ENCODE measurements at places on chromosomes 11 and 22. TPM values are rescaled to one million over a fixed set of nuclear protein-coding genes. Genes with fewer than 3 reads are reported as not detected.

DNA sequence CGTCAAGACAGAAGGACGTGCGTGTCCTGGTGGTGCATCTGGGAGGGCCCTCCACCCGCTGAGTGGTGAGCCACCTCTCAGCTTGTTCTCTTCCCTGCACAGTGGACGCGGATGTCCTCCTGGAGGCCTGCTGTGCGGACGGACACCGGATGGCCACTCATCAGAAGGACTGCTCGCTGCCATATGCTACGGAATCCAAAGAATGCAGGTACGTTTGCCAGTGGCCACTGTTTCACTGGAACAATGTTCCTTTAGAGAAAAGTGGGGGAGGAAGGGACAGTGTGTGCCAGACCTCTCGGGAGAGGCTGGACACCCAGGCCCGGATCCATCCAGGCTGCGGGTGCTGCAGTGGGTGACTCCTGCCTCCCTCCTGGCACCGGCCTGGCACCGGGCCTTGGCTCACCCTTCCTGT is 15.9 kb downstream of the FBLN1 start:
- DNase-seq = no peak

DNA sequence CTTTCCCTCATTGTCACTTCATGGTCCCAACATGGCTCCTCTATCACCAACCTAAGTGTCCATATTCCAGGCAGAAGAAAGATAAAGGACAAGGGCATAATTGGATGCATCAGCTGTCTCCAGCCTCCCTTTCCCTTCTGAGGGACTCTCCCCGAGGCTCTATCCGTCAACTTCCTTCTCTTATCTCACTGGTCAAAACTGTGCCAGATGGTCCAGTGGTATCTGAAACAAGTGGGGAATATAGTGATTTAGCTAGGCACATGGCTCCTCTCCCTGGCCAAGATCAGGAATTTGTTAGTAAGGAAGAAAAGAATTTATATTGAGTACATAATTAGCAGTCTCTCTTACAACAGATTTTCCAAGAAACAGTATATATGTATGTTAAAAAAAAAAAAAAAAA is 12.6 kb upstream of the SPON1 start:
- DNase-seq = no peak

GRCh38 chr11:95248666-95249467 is 17.9 kb upstream of the SESN3 start:
- peak; percentile 70 for DNase-seq

GRCh38 chr11:80168796-80169195 is 728.0 kb upstream of the TENM4 start:
- no peak for DNase-seq

- DNase-seq = no peak
Observed at GRCh38 chr22:41271787-41272186, 14.2 kb downstream of the RANGAP1 start.

- DNase-seq = no peak
Observed at GRCh38 chr11:107679255-107680024, 32.4 kb downstream of the SLN start.

Gene SMPD1
- total RNA-seq = 0.70 TPM

Gene ADAMTS8
- total RNA-seq = 16.2 TPM

DNA sequence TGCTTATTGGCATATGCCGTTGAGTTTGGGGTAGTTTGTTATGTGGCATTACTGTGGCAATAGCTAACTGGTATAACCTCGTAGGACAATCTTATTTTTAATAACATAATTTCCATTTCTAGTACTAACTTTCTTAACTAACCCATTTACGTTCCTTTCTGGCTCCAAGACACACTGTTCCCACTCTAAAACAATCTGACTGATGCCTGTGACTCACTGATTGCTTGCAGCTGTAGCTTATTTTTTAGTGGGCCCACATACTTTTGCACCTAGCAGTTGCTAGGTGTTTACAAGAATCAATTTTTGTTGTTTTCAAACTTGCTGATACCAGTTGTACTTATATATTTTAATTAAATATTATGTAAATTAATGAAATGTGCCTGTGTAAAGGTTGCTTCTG is 52.2 kb downstream of the FAT3 start:
- no peak for DNase-seq

- DNase-seq = no peak
Observed at GRCh38 chr22:46088541-46089311, 61.6 kb upstream of the PPARA start.

Gene MFRP
- 0.03 TPM for total RNA-seq

DNA sequence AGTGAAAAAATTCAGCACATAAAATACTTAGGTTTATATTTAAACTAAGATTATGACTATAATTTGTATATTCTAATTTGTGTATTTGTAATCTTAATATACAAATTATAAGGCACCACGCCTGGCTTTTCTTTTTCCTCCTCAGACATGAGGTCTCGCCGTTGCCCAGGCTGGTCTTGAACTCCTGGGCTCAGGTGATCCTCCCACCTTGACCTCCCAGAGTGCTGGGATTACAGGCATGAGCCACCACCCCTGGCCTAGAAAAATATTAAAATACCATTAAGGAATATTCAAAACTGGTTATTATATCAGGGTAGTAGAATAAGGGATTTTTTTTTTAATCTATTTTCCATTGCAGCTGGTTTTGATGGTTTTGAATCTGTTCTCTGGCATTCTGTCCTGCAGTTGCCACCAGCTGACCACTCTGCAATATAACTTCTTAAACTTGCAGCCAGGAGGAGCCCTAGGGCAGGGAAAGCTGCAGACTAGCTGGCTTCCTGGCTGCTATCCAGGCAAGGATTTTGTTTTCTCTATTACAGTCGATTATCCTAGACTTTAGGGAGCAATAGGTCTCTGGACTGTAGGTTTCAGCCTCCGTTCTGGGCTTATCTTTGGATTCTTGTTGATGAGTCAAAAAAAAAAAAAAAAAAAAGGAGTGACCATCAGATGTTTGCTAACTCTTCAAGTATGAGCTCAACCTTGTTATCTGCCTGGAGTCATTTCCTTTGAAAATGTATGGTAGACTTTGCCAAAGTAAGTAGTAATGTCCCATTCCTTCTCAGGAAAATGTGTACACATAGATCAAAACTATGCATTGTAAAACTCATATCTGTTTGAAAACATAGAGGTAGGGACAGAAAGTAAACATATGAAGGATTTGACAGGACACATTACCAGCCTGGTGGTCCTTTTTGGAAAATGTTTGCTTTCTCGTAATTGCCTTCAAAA is 13.2 kb downstream of the POLA2 start:
- DNase-seq = peak; percentile 83

DNA sequence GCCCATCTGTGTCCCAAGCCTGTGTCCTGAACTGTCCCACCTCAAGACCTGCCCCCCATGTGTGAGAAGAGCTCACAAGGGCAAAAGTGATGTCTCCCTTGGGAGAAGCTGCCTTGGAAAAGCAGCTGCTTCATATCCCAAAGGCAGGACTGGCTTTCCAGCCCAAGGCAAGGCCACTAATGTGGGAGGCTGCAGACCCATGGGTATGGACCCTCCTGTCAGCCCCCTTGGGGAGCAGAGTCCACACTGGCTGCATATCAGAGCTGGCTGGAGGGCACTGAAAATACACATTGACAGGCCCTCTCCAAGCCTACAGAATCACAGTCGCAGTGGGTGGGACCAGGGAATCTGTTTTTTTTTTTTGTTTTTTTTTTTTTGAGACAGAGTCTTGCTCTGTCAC is 2.7 kb downstream of the PELI3 start:
- DNase-seq = no peak

Gene UPK3A
- total RNA-seq = 0.89 TPM

Gene TMEM191B
- total RNA-seq = 26.3 TPM

Gene C11orf21
- not detected for total RNA-seq

- DNase-seq = no peak
Observed at GRCh38 chr22:16912281-16912680, 87.1 kb upstream of the XKR3 start.

GRCh38 chr11:334264-334994 is 13.8 kb upstream of the IFITM3 start:
- DNase-seq = peak; percentile 87

Gene ST14
- 32.7 TPM for total RNA-seq

GRCh38 chr22:44625421-44625760 is 76.6 kb upstream of the PRR5 start:
- DNase-seq = no peak

DNA sequence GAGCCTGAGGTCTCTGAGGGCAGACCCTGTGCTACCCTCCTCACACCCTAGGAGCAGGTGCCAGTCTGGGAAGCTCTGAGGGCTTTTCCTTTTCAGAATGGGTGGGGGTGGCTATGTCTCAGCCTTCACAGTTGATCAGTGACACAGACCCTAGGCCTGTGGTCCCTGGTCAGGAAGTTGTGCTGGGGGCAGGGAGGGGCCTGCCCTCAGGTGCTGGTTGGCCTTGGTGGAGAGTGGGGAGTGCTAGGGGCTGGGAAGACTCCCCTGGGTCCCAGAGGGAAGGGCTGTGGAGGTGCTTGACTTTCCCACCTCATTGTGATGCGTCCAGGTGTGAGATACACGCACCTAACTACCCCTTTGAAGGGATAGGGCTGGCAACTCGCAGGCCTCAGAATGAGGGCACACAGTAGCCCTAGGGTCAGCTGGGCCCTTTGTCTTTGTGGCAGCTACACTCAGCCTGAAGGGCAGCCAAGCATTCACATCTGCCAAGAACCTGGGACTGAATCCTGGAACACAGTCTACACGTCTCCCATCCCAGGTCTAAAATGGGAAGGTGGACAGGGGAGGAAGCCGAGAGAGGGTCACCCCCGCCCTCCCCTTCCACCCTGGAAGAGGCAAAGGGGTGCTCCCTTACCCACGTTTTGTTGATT is 31.2 kb upstream of the ATXN10 start:
- DNase-seq = no peak

Gene KRTAP5-7
- total RNA-seq = not detected

GRCh38 chr11:76124905-76125770 is 81.2 kb downstream of the WNT11 start:
- no peak for DNase-seq

DNA sequence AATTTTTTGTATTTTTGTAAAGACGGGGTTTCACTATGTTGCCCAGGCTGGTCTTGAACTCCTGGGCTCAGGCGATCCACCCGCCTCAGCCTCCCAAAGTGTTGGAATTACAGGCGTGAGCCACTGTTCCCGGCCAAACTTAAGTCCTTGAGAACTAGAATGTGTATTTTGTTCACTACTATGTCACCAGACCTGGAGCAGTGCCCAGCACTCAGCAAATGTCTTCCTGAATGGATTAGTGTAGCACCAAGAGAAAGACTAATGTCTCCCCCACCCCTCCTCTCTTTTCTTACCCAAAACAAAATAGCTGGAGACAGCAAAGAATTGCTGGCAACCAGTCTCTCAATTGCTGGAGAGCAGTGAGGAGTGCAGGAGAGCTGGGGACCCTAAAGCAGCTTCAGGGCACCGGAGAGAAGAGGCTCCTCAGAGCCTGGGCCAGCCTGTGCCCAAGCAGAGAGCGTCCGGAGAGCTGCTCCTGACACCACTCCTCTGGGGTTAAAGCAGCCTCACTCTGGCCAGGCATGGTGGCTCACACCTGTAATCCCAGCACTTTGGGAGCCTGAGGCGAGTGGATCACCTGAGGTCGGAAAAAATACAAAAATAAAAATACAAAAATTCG is 14.9 kb downstream of the SLC25A18 start:
- no peak for DNase-seq

DNA sequence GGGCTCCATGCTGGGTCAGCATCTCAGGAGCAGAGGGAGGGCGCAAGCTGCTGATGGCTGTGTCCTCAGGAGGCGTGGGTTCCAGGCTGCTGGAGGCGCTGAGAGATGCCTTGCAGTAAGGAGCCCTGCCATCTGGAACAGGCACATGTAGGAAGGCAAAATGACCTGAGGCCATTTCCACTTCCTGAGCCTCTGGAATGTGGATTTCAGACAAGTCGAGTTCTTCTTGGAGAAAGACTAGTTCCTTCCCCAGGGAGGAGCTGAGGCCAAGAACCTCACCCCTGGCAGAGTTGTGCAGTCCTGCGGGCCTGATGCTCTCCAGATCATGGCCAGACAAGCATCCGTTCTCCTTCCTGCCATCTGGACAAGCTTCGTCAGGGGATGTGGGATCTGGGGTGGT is 19.3 kb downstream of the HPS4 start:
- DNase-seq = no peak

DNA sequence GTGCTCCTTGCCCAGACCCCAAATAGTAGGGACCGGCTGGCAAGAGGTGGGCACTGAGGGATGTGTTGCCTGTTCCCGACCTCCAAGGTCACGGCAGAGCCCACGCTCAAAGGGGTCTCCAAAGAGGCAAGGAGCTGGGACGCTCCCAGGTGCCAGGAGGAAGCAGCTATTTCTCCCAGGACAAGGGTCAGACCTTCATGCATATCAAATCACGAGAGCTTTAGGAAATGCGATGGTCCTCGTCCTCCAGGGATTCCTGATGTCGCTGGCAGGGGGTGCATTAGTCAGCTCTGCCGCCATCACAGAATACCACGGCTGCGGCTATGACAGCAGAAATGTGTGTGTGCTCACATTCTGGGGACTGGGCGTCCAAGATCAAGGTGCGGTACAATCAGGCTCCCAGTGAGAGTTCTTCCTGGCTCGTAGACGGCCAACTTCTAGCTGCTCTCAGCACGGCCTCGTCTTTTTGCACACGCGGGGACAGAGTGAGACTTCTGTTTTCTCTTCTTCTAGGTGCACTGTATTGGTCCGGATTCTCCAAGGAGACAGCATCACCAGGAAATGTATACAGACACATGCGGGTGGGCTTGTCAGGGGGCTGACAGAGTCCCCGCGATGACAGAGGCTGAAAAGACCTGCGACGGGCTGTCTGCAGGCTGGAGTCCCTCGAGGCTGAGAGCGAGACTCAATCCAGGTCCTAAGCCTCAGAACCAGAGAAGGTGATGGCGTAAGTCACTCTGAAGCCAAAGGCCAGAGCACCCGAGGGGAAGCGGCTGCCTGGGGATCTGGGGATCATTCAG is 81.6 kb downstream of the SHANK2 start:
- DNase-seq = peak; percentile 37

DNA sequence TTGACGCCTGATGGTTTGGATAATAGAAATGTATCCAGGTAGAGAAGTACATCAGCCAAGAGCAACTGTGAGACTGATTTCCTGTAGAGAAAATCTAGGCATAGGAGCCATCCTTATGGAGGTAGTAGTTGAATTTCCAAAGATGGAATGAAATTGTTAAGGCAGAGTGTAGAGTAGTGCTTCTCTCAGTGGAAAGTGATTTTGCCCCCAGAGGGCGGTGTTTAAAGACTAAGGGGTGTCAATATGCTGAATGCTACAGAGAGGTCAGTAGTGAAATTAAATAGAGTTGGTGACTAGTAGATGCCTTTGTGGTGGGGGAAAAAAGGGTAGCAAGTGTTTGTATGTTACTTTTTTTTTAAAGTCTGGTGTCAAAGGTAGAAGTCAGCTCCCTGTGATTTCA is 54.5 kb downstream of the TRIM44 start:
- DNase-seq = peak; percentile 70

Gene TSSC4
- 44.3 TPM for total RNA-seq

DNA sequence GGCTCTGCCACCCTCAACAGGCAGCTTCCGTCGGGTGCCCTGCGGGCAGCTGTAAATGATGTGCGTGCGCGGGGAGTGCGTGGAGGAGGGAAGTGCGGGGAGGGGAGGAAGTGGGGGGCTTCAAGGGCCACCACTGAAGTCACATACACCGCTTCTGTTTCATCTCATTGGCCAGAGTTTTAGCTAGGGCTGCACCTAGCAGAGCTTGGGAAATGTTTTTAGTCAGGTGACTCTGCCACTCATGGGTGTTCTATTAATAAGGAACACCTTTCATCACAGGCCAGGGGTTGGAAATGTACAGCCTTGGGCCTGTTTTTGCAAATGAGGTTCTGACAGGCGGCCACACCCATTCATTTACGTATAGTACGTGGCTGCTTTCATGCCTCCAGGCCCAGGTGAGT is 14.6 kb downstream of the FAM118A start:
- DNase-seq = no peak

Data from GM23338 (cell line).